ENCODE measurements at places on chromosomes 7 and 10.

DNA sequence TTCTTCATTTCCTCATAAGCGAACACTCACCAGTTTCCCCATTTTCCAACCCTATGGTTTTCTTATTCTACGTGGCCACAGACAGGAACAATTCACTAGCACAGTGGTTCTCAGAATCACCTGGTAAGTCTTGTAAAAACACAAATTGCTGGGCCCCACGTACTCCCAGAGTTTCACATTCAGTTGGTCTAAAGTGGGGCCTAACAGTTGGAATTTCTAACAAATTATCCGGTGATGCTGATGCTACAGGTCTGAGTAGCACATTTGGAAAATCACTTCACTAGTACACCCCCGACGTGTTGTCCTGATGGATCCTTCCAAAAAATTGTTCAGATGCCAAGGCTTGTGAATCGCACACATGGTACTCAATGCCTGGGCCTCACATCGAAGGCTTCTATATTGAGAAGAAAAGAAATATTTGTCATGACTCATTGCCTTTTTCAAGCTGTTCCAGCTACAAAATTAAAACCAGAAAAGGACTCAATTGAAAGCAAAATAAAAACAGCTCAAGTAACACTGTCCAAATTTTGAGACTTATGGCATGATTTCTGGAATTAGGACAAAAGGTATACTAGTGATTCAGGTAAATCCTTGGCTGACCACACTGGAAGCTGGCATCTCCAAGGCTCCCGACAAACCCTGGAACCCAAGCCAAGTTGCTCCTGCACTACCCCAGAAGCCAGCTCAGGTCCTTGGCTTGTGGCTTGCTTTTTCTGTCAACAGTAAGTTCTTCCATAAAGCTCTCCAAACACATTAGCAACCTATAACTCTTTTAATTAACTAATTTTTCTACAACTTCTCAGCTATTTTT is 12.9 kb upstream of the VIM start:
- no peak for DNase-seq

DNA sequence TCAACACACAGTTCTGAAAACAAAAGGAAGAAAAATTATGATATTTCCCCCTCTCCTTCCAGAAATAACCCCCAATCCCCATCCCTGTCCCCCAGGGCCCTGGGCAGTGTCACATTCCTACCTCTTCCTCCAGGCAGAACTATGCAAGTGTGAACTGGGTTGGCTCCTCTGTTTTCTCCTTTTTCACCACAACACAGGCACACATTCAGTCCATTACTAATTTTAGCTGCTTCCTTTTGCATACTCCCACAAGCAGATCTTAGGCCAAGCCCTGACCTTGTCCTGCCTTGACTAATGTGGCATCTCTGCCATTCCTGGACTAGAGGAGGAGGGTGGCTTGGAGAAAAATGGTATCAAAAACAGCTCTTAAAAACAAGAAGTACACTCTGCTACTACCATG is 208.1 kb downstream of the HDAC9 start:
- DNase-seq: no peak

DNA sequence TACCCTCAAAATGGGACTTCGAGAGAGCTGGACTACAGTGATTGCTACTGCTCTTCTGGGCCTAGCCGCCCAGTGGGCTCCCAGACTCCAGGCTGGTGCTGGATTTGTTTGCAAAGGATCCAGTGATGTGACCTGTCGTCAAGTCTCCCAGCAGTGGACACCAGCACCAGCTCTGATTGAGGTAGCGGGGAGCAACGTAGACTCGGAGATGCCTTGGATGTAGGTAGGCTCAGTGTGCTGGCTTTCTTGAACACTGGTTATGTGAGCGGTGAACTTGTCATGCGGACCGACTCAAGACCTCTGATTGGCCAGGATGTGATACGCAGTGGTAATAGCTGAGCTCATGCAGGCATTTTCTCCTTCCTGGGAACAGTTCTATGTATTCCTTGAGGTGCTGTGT is 19.4 kb downstream of the AKR1C2 start:
- no peak for DNase-seq

DNA sequence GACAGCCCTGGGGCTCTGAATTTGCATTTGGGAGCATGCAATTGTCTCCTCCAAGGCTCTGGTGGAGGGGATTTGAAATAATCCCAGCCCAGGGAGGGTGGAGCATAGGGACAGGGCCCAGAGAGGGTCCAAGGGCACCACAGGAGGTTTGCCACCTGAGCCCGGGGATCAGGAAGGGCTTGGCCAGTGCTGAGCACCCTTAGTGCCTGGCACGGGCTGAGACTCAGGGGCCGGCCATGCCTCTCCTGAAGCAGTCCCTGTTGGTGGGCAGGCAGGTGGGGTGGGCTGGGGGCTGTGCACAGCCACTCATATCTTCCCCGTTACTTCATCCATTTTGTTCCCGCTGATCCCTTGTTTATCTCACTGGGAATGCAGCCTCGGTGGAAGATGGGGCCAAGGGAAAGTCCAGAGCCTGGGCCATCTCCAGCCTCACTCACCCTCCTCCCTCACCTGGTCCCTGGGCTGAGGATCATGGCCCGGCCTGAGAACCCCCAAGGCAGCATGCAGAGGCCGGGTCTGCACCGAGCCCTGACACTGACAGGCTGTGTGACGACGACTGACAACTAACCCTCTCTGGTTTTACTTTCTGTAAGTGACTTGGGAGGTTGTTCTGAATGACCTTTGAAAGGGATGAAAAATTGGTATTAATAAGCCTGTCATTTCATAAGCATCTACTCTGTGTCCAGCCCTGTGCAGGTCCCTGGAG is 38.5 kb downstream of the KCTD7 start:
- DNase-seq: no peak

DNA sequence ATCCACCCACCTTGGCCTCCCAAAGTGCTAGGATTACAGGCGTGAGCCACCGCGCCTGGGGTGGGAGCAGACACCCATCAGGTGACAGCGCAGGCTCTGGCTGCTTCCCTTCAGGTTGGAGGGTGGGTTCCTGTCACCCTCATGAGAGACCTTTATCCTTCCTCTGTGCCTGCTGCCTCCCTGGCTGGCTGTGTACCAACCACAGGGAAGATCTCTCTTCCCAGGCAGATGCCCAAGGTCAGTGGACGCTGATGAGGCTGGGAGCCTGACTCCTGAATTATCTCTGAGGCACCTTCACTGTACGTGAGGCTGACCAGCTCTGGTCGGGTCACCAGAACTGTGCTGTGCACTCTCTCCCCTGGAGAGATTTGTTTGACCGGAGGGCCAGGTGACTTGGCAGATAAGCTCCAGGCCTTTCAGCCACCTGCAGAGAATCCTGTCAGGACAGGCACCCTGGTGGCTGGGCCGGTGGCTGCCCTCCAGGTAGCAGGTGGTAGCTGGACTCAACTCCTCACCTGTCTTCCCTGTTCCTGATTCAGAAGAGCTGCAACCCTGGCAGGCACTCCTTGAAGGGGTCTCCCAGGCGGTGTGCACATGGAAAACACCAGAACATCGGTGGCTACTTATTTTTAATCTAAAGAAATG is 251.9 kb downstream of the GLRX3 start:
- DNase-seq: no peak

- no peak for DNase-seq
Measured at GRCh38 chr7:91504919-91505318, 240.7 kb downstream of the FZD1 start.

DNA sequence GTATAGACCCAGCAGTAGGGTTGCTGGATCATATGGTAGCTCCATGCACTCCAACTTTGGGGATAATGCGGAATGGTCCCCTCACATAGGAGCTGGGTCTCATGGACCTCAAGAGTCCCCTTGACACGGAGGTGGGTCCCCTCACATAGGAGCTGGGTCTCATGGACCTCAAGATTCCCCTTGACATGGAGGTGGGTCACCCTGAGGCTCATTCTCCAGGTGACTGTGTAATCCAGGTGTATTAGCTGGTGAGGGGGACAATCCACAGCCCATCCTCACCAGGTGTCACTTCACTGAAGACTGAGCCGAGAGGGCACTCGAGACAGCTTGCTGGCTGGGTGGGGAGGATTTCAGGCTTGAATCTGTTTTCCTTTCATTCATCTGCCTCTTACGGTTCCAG is 121.9 kb downstream of the PTPN20 start:
- no peak for DNase-seq

DNA sequence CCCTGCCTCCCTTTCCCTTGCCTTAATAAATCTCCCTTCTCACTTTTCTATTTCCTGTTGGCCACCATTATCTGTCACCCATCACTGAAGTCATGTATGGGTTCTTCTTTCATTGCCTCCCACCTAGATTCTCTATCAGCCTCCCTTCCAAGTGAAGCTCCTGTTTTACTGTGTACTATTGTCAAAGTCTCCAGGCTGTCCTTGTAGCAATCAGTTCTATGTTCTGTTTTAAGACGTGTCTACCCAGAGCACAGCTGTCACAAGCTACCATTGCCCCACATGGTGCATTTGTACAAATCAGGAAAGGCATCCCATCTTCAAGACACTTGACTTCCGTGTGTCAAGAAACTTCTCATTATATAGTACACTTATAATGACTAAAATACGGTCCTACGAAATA is 39.7 kb upstream of the ABCB5 start:
- DNase-seq: no peak

DNA sequence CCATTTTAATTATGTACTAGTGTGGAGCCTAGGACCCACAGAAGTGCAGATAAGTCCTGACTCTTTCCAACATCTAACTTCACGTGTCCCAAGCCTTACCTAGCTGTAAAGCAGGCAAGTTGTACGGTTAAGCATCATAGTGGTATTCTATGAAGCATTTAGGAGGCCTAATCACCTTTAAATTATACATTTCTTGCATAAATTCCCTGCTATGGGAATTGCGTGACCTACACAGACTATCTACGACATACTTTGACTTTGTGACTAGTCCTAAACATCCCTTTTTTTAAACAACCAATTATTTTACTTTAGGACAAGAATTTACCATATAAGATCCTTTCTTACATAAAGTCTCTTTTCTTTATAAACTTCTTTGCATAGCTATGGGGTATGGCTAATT is 37.7 kb upstream of the LRGUK start:
- no peak for DNase-seq

GRCh38 chr10:61024856-61025201 is 80.8 kb upstream of the RHOBTB1 start:
- no peak for DNase-seq

- no peak for DNase-seq
Measured at GRCh38 chr7:137003566-137003965, 135.1 kb downstream of the CHRM2 start.

GRCh38 chr10:88913788-88914187 is 33.7 kb downstream of the STAMBPL1 start:
- DNase-seq: no peak

DNA sequence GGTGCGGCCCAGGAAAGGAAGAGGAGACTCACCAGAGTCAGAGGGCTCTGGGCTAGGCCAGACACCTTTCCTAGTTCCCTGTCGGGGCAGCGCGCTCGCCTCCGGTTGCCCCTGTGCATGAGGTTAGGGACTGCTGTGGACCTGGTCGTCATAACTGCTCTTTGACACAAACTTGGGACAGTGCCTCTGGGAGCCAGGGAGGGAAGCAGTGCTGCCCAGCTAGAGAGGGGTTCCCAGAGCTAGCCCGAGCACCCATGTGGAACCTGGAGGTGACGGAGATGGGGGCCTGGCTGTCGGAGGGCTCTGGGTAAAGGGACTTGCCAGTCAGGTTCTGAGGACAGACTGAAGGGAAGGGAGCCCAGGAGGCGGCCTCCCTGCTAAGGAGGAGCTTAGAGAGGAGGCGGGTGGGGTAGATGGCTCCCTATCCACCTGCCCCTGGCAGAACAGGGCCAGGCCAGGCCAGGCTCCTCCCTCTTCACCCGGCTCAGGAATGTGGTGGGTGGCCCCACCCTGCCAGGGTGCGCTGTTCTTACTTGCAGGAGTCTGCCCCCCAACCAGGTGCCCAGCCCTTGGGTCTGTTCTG is 29.7 kb downstream of the AGAP3 start:
- DNase-seq: no peak

DNA sequence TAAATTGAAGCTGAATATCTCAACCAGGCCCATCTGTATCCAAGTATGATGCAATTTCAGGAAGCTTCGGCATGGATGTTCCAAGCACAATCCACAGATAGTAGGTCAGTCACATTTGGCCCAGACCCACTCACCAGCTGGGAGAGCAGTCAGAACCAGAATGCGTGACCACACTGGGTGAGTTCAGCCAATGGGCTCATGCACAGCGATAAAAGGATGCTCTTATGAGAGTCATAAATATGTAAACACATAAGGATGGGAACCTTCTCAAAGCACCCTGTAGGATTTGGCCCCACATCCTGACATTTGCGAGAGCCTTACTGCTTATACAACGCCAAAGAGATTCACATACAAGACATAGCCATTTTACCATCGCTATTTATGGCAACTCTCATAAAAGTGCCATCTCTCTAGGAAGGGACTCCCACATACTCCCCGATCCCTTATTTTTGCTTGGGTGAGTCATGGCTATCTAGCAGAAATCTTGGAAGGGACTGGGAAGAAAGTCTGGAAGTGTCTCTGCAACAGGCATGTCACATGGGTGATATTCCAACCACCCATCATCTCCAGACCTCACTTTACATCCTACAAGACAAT is 3.0 kb downstream of the AFAP1L2 start:
- no peak for DNase-seq

GRCh38 chr7:30678805-30679204 is 3.5 kb downstream of the CRHR2 start:
- DNase-seq: no peak

DNA sequence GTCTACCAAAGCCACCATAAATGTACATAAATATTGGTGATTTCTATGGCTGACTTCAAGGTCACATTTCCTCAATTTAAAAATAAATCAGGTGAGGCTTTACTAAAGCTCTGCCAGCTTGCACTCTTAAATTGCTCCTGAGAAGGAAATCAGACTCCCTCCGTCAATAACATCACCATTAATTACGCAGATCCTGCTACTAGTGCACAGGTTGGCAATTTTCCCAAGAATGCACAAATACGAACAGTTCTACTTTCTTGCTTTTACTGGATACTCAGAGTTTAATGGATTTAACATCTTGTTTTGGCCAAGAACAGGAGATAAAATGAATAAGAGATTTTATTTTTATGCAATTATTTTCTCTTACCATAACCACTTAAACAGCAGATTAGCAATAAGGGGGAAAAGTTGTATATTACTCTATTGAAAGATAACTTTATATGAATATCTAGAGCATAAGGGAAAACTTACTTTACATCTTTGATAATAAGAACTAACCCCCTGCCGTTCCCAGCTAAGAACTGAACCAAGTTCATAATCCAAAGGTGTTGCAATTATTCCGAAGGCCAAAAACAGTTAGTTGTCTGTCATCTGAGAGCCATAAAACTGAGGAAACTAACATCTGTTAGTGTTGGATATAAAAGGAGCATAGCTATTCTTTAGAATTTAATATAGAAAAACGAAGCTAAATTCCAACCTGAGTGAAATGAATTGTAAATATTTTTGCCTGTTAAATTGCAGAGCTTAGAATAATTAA is 140.5 kb downstream of the TWIST1 start:
- no peak for DNase-seq

- DNase-seq: no peak
Measured at GRCh38 chr10:60283397-60283796, 106.3 kb downstream of the ANK3 start.

GRCh38 chr7:131183611-131184119 is 144.0 kb upstream of the MKLN1 start:
- DNase-seq: peak; percentile 45

- DNase-seq: no peak
Measured at GRCh38 chr10:4073912-4074311, 288.9 kb upstream of the KLF6 start.

- DNase-seq: no peak
Measured at GRCh38 chr10:119051775-119052174, 22.3 kb downstream of the NANOS1 start.
